ENCODE measurements at places on chromosomes 12 and 14.

DNA sequence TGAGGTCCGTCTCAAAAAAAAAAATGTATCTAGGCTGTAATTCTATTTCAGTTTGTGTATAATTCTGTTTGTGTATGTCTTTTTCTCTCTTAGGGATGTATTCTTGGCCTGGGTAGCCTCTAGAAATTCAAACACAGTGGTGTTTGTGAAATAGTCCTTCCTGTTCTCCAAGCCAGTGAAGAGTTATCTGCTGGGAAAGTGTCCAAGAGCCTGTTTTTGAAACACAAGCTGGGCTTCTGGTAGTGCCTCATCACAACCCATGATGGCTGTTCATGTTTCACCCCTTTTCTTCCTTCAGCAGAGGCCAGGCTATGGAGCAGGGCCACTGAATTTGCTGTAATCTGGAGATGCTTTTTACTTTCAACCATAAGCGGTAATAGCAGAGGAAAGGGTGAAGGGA is 14.7 kb downstream of the METTL3 start:
- DNase-seq = peak; percentile 80

GRCh38 chr12:39173726-39174125 is 268.3 kb upstream of the CPNE8 start:
- no peak for DNase-seq

GRCh38 chr12:2501464-2502191 is 293.1 kb upstream of the FKBP4 start:
- no peak for DNase-seq

DNA sequence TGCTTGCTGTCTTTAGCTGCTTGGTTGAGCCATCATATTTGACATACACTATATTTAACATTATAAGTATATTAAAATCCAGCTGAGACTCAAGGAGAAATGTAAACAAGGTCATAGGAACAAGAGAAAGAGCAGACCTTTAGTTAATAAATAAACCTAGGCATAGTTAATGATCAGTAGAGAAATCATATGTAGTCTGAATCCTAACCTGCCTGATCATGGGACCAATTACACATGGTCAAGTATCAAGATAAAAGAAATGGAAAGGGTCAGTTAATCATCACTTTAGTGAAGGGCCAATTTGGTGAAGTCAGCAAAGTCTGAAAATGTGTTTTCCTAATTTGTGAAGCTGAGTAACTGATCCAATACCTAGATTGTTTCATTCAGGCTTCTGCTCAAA is 7.5 kb downstream of the RNF212B start:
- DNase-seq = no peak

DNA sequence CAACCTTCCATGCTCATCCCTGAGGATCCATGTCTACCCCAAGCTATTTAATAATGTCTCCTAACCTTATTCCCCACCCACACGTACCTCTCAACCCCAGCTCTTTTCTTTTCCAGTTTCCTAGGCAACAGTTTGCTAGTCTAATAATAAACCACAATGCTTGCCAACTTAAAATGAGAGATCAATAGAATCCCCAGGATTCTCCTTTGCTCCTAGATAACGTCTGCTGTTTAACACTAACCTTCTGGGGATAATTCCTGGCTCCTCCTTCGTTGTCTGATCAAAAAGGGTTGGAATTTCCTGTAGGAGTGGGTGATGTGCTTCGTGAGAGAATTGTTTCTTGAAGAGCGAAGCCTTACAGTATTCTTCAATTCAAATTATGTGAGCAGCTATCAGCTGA is 42.2 kb upstream of the DBX2 start:
- no peak for DNase-seq

DNA sequence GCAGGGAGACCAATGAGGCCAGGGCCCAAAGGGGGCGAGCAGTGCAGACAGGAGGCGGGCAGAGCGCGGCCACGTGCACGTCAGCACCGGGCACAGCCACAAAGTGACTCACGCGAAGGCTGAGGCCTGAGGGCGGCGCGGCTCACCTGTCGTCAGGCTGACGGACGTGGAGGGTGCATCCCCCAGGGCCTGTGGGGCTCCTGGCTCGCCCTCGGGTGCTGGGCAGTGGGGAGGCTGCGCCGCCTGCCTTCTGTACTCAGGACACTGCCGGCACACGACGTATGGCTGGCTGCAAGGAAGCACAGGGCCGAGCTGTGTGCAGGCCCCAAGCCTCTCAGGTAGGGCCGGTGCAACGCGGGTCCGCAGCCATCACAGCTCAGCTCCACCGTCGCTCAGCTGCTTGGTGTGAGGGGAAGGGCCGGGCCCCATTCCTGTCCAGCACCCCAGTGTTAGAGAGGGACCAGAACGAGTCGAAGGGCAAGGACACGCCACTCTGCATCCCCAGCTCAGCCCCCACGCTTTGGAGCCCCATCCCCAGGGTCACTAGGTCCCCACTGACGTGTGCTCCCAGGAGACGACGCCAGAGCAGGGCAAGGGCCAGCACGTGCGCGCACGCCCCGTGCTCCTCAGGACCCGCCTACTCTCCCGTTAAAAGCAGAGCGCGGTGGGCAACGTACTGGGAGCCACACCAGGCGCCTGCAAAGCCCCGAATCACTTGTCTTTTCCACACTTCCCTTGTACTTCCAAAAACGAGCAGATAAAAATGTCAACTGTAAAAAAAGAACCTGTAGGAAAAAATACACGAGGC is 24.8 kb upstream of the GOLGA3 start:
- DNase-seq = no peak

DNA sequence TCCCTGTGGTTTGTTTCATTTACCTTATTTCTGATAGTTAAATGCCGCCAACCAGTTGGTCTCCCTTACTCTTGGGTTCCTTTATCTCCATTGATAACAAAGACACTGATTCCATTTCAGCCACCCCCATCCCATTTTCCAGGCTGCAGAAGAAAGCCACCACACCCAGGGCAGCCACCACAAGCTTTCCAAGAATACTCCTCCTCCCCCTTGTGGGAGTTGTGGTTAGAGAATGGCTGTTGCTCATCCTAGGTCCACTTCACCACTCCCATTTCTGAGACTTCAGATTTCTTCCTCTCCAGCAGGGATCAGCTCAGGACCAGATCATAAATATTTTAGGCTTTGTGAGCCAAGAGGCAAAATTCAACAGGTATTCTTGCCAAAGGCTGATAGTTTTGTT is 73.9 kb downstream of the ANO4 start:
- peak; percentile 23 for DNase-seq

DNA sequence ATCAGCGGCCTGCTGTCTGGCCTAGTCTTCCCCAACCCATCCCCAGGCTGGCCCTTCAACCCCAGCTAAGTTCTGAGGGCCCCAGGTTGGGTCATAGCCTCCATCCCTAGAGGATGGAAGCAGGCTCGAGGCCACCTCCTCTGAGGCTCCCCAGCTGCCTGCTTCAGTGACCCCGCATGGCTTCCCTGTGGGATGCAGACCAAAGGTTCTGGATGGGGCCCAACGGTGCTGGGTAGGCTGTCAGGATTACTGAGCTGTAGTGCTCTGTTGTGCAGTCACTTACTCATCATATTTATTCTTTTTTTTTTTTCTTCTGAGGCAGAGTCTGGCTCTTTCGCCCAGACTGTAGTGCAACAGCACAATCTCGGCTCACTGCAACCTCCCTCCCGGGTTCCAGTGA is 92.0 kb downstream of the IRF2BPL start:
- DNase-seq = peak; percentile 54

DNA sequence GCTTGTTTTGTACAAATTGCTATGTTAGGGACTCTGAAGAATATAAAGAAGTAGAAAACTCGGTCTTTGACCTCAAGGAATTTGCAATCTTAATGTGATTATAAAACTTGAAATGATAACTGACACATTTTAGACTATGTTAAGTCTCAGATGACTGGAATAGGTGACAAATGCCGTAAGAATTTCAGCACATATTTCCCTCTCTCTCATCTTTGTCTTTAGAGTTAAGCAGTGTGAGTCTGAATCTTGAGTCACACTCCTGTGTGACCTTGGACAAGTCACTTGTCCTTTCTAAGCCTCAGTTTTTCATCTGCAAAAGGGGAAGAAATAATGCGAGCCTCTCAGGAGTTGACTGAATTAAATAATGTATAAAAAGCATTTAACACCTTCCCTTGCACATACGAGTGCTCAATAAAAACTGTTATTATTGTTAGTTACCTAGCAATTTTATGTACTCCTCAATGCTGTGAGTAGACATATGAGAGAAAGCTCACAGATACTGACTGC is 103.7 kb downstream of the DYRK2 start:
- DNase-seq = peak; percentile 58

DNA sequence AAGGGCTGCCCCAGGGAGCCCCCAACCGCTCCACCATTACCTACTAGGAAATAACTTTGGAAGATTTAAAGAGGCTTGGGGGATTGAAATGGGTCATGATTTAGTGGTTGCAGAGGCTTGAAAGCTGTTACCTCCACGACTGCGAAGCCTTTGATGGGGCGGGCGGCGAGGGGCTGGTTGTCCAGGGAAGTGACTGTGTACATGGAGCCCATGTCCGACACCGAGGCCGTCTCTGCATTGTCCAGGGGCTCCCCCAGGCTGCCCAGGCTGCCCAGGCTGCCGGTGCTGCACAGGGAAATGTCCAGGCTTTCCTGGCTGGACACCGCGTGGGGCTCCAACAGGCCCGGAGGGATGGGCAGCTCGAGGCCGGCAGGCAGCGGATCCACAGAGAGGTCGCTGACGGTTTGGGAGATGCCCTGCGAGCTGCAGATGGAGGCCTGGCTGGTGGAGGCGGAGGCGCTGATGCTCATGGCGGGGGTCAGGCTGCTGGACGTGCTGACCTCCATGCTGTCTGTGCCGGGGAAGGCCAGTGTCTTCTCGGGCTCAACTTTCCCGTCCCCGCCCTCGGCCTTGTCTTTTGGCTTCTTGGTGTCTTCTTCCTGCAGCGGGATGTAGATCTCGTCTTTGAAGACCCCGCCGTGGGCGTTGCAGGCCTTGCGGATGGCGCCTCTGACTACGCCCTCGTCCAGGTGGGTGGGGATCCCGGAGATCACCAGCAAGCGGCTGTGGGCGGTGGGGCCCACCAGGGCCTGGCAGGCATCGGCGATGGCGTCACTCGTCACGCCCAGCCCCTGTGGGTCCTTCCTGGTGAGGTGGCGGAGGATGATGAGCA is 58.9 kb downstream of the TRAFD1 start:
- DNase-seq = no peak

DNA sequence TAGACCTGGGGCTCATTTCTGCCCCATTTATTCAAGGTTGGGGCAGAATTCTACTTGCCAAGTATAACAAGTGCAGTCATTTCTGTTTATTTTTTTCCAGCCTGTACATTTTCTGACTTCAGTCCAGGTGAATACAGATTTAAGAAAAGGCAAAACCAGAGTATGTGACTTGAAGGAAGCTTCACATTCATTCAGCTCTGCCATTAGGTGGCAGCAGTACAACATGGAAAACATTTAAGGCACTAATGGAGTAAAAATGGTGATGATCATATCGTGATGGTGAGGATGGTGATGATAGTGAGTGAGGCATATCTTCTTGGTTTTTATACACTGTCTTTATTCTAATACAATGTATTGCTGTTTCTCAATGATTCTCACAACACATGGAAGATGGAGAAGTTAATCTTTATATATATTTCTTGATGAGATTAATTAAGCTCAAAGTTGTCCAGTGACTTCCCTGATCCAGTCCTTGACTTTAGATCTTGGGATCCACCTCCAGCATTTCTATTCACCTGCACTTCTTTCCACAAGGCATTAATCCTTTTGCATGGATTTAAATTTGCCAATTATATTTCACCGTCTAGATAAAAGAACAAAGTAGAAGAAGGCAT is 176.7 kb upstream of the SEL1L start:
- DNase-seq = peak; percentile 1

- no peak for DNase-seq
These were observed 39.2 kb downstream of the BCL11B start for GRCh38 chr14:99232714-99233214.

- DNase-seq = no peak
These were observed 52.9 kb downstream of the APOBEC1 start for GRCh38 chr12:7612851-7613250.

DNA sequence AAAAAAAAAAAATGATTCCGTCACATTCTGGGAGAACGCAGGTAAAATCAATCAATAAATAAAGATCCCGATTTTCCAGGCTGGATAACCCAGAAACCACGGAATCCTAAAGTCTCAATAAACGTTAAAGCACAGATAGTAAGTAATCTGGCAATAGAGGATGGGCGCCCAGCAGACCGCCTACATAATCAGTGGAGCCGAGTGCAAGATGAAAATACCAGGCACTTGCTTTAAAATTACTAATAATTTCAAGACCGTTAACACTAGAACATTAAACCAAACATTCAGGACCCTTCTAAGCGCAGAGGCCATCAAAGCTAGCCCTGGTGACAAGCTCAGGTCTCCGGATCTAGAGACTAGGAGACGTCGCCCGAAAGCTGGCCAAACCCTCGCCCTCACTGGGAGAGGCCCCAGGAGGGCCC is 1.2 kb upstream of the DCAF11 start:
- no peak for DNase-seq

DNA sequence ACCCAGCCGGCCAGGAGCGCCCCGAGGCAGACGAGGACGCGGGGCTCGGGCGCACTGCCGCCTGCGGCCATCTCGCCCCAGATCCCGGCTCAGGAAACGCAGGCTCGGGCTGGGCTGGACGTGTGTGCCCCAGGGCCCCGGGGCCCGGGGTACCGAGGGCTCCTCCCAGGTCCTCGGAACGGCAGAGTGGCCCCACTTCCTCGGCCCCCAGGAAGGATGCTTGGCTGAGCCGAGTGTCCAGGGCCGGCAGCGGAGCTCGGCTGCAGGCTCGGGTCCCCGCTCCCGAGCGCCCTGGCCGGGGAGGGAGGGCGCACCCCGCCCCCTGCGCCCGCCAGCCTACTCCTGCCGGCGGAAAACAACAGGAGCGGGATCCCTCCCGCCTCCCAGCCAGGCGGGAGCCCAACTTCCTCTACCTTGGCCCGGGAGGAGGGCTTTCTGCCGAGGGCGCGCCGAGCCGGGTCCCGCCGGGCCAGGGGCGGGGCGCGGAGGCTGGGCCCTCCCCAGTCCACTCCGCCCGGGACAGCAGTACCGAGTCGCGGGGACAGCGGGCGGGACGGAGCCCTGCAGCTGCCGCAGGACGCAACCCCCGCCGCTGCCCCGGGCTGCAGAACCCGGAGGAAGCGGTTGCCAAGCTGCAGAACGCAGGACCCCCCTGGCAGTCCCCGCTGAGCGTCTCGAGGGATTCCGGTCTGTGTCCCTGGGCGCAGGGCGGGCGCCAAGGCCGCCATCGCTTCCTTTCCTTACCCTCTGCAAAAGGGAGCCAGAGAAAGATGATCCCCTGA is at the start of gene VSIG10:
VSIG10 (minus strand) TSS at position 411 of the 782 bp plus-strand sequence; CDS start at position 71, 340 bp downstream.
- DNase-seq = peak; percentile 53

- no peak for DNase-seq
These were observed 52.5 kb downstream of the SPIC start for GRCh38 chr12:101527682-101528081.

- DNase-seq = no peak
These were observed 58.2 kb downstream of the ESR2 start for GRCh38 chr14:64235652-64236640.

DNA sequence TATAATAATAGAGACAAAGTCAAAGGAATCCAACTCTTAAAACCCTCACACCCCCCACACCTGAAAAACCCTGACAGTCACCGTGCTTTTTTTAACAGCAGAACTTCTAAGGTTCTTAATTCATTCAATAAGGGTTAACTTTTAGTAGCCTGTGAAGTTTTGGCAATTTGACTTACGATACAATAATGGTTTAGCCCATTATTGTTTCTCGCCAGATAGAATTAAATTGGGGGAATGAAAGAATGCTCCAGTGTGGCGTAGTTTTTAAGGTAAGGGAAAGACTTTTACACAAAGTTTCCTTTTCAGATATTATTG is 604 bp upstream of the MAGOHB start:
- DNase-seq = no peak

GRCh38 chr14:50006141-50006540 is 110.2 kb downstream of the VCPKMT start:
- no peak for DNase-seq

All from IMR-90 (cell line).